Stimulated activated CD8-positive, alpha-beta memory T cell treated with anti-CD3 and anti-CD28 coated beads, Interleukin-15, amount 100 ng/mL, for 1 hour (primary cell): ENCODE measurements at places on chromosomes 4 and X.

GRCh38 chrX:75154871-75155270 lies 1.2 kb downstream of the ABCB7 start:
- DNase-seq = no peak

GRCh38 chrX:150365990-150366911 lies 3.1 kb downstream of the MAMLD1 start:
- no peak for DNase-seq

DNA sequence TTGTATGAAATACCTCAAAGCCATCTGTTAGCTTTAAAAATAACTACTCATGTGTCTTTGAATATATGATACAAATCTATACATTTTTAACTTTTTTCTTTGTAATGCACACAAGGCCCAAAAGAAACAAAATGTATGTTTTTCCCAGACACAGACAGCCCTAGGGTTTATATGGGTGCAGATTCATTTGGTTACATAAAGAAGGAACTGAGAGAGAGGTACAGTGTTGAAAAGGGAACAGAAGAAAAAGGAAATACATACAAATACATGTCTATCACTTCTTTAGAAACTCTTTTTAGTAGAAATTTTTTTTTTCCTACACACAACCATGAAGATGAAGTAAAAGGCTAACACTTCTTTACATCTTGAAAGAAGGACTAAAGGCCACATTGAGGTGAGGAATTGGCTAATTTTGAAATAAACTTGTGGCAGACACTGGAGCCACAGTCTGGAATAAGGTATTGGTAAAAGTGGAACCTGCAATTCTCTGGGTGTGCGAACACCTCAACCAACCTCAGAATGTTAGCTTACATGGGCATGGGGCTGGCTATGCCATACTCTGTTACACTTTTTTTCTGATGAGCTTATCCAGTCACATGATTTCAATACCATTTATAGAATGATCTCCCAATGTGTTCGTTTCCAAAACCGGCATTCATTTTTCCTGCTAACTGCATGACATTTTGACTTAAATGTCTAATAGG lies 67.9 kb downstream of the FAM47C start:
- DNase-seq = no peak

DNA sequence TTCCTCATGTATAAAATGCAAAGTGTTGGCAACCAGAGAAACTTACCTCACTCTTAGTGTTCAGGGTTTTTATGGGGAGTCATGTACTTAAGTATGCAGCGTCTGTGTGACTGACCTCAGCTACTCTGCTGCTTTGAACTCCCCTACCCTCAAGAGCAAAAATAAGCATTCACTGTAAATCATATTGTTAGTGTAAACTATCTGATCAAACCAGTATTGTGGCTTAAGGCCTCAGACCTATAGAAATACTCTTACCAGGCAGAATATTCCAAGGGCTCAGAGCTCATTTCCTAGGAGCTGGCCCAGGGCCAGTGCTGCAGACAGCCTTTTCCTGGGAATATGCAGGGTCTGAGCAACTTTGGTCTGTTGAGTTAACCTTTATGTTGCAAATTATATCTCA lies 453.1 kb downstream of the CCSER1 start:
- DNase-seq = no peak

- DNase-seq = no peak
Observed at GRCh38 chr4:100828986-100829685, 311.3 kb upstream of the EMCN start.

GRCh38 chr4:182145334-182145905 lies 97.8 kb upstream of the TENM3 start:
- no peak for DNase-seq

DNA sequence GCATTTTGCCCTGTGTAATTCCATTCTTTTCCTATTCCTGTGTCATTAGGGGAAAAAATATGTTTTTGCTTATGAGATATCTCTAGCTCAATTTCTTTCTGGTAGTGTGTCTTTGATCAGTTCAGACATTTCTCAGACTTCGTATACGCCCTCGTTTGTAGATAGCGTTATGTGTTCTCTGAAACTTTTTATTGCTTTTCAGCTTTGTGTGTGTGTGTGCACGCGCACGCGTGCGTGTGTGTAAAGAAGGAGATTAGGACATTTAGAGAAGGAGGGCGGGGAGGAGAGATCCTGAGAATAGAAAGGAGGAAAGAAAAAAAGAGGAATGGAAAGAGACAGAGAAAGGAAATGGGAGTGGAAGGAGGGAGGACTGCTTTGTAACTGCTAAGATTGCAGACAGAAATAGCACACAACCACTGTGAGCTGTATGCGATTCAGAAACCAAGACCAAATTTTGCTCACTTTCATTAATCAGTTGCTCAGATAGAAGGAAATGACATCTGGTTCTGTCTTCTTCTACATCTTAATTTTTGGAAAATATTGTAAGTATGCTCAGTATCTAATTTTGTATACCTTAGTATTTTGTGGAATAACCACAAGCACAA lies at the start of gene RXFP1:
Gene RXFP1, plus strand, starts transcription at position 399 of the 605 bp plus-strand sequence. Its CDS starts 95 bp downstream, at position 494.
- DNase-seq = no peak

DNA sequence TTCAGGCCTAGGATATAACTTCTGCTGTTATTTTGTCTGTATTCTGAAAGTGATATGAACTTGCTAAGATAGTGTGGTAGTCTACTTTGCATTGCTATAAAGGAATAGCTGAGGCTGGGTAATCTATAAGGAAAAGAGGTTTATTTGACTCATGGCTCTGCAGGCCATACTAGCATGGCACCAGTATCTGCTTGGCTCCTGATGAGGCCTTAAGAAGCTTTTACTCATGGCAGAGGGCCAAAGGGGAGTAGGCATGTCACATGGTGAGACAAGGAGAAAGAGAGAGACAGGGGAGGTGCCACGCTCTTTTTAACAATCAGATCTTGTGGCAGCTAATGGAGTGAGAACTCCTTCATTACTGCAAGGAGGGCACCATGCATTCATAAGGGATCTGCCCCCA lies 247.3 kb downstream of the GPAT3 start:
- no peak for DNase-seq

- no peak for DNase-seq
Observed at GRCh38 chr4:35228313-35228712, 1016.0 kb downstream of the ARAP2 start.

DNA sequence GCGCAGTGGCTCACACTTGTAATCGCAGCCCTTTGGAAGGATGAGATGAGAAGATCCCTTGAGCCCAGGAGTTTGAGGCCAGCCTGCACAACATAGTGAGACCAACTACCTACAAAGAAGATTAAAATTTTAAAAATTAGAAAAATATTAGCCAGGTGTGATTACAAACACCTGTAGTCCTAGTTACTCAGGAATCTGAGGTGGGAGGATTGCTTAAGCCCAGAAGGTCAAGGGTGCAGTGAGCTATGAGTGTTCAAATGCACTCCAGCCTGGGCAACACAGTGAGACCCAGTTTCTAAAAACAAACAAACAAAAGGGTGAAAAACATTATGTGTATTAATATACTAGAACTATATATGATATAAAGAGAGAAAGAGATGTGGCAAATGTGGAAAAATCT lies 36.8 kb upstream of the NKX6-1 start:
- DNase-seq = no peak

DNA sequence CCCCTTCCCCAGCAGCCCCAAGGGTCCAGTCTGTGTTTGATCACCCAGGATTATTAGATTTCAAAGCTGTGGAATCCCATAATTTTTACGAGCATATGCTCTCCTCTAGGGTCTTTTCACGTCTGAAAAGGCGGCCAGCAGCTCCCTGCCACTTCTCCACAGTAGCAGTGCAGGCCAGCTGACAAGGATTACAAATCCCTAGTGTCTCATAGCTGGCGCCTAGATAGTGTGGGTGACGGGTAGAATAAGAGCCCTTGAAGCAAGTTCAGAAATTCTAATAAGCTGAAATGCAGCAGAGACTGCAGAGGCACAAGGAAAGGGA lies 79.4 kb downstream of the RLIM start:
- DNase-seq = no peak

GRCh38 chr4:41734371-41734770 lies 14.2 kb downstream of the PHOX2B start:
- DNase-seq = no peak

GRCh38 chr4:87882321-87882720 lies 49.6 kb downstream of the MEPE start:
- DNase-seq = no peak

DNA sequence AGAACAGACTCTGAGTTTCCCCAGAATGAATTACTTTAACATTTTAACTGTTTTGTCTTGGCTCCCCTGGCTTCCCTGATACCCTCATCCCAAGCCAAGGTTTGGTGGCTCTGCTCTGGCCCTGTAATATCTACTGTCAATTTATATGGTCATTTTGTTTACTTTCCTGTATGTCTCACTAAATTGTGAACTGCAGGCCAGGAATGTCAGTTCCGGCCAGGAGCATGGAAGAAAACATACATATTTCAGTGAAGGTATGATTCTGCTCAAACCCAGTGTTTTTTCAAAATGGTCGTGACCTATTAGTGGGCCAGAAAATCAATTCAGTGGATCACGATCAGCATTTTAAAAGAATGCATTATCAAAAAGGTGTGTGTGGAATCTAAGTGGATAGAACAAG lies 1.2 kb downstream of the RPGR start:
- DNase-seq = no peak

- no peak for DNase-seq
Observed at GRCh38 chrX:11504234-11504633, 161.5 kb downstream of the ARHGAP6 start.

GRCh38 chrX:42079968-42080367 lies 156.6 kb upstream of the CASK start:
- DNase-seq = no peak

DNA sequence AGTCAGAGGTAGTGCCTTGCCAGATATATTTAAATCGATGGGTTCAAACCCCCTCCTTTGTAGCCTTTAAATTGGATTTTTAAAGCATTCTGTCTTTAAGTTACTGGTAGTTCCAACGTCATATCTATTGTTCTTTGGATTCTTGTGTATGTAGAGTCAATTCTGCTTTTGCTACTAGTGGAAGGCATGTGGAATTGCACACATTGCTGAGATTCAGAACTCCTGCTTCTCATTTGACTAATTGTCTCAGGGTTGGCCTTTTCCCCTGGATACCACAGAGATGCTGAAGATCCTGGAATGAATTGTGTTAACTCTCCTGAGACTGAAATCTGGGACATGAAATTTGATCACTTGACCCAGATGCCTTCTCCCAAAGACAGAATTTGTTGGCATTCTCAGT lies 328.3 kb upstream of the RPS6KA3 start:
- no peak for DNase-seq

GRCh38 chr4:153513596-153513995 lies 47.4 kb downstream of the TMEM131L start:
- DNase-seq = no peak

DNA sequence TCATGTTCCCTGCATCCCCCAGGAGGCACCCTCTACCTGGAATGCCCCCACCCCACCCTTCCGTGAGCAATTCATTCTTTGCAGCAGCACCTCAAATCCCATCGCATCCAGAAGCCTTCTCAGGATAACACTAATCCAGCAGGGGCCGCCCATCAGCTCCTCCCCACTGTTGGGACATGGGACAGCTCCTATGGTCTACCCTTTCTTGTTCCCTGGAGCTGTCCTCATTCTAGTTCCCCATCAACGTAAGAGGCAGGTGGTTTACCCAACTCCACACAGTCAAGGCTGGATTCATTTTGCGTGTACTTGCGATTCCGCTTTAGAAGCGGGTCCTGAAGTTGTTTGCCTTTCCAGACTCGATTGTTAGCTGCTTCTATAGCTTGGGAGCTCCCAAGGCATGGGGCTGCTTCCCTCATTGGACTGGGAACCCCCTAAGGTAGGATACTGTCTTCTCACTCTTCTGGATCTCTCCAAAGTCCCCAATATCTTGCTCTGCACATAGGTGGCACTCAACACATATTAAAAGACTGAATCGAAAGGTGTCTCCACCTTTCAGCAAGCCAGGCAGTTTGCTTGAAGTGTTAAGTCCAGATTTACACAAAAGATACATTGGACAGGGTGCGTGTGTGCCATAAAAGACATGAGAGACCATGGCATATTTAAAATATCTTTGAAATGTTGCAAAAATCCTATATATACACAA lies 942 bp upstream of the APLN start:
- no peak for DNase-seq

DNA sequence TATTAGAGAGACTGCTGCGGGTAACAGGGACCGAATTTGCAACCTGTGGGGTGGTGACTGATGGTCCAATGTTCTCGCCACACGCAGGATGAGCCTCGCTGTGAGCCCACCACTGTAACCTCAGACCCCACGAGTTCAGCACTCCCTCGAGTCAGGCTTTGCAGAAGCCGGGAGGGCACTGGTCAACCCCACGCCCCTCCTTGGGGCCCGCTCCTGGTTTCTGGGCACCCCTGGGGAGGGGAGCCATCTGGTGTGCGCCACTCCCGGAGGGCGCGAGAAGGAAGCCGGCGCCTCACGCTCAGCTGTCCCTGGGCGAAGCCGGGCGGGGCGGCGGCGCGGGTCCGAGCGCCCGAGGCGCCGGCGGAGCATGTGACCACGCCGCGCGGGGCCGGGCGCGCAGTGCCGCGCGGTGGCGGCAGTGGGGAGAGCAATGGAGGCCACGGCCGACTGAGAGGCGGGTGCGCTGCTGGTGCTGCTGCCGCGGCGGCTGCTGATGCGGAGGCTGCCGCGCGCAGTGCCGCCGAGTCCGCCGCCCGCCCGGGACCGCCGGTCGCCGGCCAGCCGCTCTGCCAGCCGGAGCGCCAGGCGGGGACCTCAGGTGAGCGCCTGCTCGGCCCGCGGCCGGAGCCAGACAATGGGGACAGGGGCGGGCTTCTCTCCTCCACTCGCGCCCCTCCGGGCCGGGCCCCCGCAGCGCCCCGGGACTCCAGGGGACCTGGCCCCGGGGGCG lies 100.1 kb downstream of the CEP135 start:
- DNase-seq = no peak

DNA sequence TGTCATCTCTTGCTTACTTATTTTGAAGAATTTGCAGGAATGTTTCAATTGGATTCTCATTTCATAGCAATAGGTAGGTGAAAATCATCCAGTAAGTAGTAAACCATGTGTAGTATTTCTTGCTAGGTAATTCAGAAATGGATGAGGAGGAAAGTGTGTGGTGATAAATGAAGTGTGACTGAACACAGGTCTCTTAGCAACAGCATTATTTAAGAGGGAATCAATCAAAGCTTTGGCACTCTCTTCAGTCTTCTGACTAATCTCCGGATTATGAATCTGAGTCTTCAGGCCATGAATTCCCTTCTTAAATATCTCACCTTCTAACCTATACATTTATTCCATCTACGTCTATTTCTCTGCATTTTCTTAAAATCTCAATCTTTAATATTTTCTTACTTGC lies 55.8 kb upstream of the ARHGAP24 start:
- no peak for DNase-seq

DNA sequence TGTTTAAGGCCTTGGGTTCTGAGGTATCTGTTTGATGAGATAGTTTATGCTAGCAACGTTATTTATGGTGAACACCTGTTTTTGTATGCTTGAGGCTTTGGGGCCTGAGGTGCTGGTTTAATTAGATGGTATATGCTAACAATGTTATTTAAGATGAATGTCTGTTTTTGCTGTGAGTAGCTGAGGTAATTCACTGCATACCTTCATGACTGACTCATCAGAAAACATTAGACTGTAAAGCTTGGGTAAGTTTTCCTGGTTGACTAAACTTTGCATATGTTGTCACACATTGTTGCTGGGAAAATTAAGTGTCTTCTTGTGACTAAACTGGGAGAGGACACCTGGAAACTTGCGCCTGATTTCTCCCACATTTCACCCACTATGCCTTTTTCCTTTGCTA lies 1026.6 kb downstream of the RAPGEF2 start:
- DNase-seq = no peak
